ENCODE measurements at places on chromosomes 13 and 19.
A peak's percentile ranks its signal among the peaks of the same experiment; 100 is the strongest.

GRCh38 chr19:21023901-21024300, 3.4 kb downstream of the ZNF430 start:
- DNase-seq: no peak

GRCh38 chr13:114288157-114288591, 6.8 kb downstream of the UPF3A start:
- DNase-seq: no peak

DNA sequence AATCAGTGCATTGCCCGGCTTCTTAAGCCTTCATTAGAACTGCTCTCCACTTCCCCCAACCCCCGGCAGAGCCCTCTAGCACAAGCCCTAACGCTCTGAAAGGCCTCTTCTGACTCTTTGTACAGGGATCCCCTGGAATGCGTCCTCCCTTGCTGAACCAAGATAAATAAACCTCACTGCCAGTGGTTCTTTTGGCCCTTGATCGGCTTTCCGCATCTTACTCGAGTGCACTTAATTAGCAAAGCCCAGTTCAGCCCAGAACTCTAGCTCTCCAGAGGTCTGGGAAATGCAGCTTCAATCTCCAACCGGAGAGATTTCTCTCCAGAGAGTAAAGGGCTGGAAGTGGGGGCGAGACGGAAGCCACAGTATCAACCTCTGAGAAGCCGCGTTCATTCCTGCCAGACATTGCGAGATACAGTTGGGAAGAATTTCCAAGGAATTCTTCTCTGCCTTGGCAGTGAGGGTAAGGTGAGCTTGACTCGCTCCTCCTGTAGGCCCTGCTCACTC, 8.7 kb upstream of the ZNF444 start:
- no peak for DNase-seq

DNA sequence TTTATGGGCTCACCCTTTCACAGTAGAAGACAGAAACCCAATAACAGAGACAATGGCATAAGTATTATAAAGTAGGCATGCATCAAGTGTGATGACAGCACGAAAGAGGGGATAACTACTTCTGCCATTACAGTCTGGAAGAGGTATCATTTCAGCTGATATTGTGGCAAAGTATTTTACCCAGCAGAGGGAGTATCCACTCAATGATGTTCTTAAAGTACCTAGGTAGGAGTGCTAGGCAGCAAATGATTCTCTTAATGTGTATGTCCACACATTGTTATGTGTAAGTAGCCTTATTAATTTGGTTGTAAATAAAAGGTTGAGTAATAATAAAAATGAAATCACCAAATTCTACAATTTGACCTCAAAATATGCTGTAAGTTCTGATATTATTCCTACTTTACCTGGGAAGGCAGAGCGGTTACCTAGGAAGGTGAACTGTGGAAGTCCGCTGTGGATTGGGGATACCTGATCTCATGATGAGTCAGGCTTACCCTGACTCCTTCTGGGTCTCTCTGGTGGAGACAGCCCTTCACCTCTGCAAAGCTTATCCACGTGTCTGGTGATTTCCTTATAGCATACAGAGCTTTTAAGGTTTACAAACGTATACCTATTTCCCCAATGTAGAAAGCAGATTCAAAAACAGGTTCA, 4.1 kb upstream of the UBAC2 start:
- DNase-seq: no peak

GRCh38 chr13:27822873-27823311, 30.6 kb downstream of the GSX1 start:
- DNase-seq: no peak

DNA sequence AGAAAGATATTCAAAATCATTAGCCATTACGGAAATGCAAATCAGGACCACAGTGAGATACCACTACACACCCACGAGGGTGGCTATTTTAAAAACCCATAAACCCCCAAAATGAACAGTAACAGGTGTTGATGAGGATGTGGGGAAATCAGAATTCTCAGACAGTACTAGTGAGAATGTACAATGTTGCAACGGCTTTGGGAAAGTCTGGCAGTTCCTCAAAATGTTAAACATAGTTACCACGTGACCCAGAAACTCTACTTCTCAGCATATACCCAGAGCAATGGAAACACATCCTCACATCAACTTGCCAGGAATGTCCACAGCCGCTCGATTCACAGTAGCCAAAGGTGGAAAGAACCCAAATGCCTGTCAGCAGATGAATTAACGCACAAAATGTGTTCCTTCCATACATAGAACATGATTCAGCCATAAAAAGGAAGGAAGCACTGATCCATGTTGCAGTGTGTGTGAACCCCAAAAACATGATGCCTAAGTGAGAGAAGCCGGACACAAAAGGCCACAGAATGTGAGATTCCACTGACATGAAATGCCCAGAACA, 7.0 kb downstream of the PLVAP start:
- no peak for DNase-seq

GRCh38 chr13:31000889-31001288, 68.4 kb downstream of the TEX26 start:
- no peak for DNase-seq

DNA sequence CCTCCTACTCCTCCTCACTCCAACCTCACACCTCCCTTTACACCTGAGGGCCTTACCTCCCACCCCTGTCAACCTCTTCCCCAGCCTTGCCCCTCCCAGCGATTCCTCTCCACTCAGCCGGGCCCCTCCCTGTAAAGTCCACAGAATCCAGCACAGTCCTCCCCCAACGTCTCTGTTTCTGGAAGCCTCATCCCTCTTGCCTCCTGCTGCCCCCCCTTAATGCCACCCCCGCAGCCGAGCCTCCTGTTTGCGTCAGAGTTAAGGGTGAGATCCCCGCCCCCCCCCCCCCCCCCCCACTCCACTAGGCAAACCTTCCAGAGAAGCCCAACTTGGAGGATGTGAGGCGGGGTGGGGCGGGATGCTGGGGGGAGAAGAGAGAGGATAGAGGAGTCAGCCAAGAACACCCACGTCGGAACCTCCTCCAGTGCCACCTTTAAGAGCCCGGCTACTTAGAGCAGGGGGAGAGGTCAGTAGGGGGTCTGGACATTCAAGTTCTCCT, 2.1 kb downstream of the UNC13A start:
- DNase-seq: no peak

DNA sequence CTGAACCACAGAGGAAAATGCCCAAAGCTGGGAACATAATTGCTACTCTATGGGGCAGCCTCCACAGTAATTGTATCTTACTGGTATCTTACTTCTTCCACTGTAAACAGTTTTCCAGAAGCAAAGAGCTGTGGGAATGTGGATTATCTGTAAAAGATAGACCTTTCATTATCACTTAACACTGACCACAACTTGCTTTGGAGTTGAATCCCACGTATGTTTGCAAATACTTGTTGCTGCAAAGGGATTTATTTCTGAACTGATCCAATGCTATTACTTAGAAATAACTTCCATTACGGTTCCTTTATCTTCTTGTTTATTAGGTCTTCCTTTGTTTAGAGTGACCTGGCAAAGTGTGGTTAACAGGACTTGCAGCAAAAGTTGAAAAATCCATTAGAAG, 218.1 kb downstream of the KCTD12 start:
- no peak for DNase-seq

DNA sequence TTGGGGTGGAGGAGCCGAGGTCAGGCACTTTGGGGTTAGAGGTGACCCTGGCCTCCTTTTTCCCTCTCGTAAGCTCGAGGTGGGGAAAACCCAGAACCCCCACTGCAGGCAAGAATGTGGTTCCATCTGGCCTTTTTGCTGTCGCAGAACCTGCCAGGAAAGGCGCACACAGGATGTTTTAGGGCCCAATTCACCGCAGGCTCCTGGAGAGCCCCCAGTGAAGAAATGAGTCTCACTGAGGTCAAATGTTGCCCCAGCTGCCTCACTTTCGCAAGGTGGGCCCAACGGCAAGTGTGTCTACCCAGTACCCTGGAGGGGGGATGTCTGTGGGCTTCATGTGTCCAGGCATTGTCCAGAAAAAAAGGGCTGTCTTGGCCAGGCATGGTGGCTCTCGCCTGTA, 61.8 kb downstream of the PEX11G start:
- no peak for DNase-seq

DNA sequence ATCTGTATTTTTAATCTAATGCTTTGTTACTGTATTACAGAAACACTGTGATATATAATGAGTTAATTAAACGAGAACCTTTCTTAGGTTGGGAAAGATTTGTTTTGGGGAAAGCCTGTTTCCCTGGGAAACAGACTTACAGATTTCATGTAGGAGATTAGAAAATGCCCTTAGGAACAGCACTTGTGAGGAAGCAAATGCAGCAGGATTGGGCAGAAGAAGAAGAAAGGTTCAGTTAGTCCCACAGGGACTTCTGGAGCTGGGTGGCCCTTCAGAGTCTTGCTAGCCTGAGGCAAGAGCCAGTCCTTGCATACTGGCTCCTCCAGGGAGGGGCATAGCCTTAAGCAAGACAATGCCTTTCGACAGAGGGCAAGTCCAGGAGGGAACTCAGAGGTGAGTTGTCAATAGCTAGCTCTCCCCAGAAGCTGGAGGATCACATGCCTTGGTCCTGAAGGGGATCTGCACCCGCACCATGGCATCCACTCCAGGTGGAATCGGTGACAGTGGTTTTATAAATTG, 36.8 kb downstream of the N4BP2L1 start:
- DNase-seq: no peak

DNA sequence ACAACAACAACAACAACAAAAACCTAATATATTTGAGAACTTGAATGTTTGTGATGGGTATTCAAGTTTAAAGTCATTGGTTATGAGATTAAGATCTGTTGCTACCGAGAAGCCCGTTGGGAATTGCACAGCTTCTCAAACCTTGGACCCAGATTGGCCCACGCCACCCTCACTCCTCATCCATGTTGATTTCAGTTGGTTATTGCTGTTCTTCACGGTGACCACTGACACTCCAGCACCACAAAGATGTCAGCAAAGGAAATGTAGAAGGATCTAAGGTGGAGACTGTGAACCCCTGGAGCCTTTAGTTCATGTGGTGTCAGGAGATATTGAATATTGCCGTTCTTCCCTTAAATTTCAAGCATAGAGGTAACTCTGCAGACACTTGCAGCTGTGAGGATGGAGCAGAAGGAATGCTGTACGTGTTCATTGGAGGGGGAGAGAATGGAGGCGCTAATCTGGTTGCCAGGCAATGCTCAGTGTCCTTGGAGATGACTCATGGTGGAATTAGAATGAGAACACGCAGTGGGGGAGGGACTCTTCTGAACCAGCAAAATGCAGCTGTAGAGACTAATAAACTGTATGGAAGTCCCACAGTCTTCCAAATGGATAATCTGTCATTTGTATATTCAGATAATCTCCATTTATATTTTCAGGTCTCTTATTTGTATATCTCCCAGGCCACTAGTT, 20.8 kb upstream of the ZNF835 start:
- DNase-seq: no peak

- DNase-seq: no peak
These were observed 62.4 kb upstream of the ADGRE5 start for GRCh38 chr19:14318873-14319272.

- DNase-seq: no peak
These were observed 878 bp upstream of the ADAMTSL5 start for GRCh38 chr19:1513499-1514294.

DNA sequence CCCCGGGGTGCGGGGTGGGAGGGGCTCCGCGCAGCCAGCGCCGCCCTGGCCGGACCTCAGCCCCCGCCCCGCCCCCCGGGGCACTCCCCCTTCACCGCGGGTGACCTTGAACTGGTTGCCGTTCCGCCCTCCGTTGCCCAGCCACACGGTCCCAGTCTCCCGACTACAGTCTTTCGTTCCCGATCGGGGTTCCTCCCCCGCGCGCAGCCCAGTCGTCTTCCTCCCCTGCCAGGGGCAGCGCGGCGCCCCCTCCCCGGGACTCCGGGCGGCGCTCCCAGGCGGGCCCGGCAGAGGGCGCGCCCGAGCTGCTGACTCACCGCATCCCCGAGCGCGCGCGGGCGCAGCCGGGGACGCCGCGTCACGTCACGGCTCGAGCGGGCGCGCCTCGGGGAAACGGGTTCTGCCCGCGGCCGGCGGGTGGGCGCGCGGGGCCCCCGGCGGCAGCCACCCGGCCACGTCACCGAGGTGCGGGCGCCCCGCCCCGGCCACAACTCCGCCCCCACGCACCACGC, 459 bp downstream of the MIDN start:
- peak; percentile 89 for DNase-seq

- DNase-seq: peak; percentile 73
These were observed 535 bp downstream of the BSG start for GRCh38 chr19:572743-573518.

- DNase-seq: no peak
These were observed 5.1 kb upstream of the NANOS2 start for GRCh38 chr19:45919678-45920077.

GRCh38 chr13:27273658-27274425, 3.2 kb downstream of the RASL11A start:
- DNase-seq: no peak

DNA sequence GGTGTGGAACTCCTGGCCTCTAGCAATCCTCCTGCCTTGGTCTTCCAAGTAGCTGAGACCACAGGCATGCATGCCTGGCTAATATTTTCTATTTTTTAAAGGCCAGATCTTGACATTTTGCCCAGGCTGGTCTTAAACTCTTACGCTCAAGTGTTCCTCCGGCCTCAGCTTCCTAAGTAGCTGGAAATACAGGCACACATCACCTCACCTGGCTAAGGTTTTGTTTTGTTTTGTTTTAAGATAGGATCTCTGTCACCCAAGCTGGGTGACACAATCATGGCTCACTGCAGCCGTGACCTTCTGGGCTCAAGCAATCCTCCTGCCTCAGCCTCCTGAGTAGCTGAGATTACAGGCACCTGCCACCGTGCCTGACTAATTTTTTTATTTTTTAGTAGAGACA, 5.5 kb upstream of the RLN3 start:
- no peak for DNase-seq

- DNase-seq: no peak
These were observed 63.3 kb downstream of the POU4F1 start for GRCh38 chr13:78540058-78540457.

GRCh38 chr19:34336781-34337271, 28.2 kb upstream of the GPI start:
- DNase-seq: no peak

- DNase-seq: no peak
These were observed 26.3 kb downstream of the SIPA1L3 start for GRCh38 chr19:37932985-37933936.

- DNase-seq: no peak
These were observed 443.9 kb downstream of the FGF9 start for GRCh38 chr13:22114630-22115311.

- DNase-seq: no peak
These were observed 722.0 kb downstream of the DIAPH3 start for GRCh38 chr13:59441596-59442280.

DNA sequence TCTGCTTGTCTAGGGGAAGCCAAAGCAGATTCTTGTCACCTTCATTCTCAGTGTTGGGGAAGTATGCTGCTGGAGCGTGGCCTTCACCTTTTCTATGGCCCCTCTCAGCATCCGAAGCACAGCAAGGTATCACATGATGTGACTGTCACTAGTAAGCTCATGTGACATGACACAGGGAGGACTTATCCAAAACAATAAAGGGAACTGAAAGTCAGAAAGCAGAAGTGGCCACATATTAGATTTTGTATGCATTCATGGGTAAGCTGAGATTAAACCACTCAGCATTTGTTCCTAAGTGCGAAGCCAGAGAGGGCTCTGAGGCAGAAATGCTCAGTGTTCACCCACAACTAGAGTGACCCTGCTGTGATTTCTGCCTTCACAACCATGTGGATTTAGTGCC, 72.8 kb upstream of the PCDH8 start:
- no peak for DNase-seq

- DNase-seq: no peak
These were observed 7.3 kb downstream of the SGTA start for GRCh38 chr19:2775556-2776430.

- no peak for DNase-seq
These were observed 7.9 kb downstream of the HPN start for GRCh38 chr19:35049456-35049855.
